ENCODE measurements at places on chromosomes 16 and 17.

- no peak for DNase-seq
Measured at GRCh38 chr16:17215306-17215705, 255.5 kb downstream of the XYLT1 start.

DNA sequence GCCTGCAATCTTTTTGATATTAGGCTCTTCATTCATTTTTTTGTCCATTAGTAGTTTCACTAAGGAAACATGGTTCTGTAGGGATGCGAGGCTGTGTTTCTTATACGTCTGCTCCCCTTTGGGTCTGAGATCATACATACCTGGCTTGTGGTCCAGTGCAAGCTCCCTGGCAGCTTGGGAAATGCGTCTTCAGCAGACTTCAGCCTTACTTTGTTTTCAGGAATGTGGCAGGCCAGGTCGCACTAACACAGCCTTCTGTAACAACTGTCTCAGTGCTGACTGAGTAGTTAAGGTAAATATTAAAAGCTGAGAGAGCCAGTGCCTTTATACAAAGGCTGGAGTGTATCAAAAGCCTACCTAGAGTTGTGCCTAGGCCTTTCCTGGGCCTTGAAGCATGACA is 970.5 kb upstream of the EEF2KMT start:
- no peak for DNase-seq

DNA sequence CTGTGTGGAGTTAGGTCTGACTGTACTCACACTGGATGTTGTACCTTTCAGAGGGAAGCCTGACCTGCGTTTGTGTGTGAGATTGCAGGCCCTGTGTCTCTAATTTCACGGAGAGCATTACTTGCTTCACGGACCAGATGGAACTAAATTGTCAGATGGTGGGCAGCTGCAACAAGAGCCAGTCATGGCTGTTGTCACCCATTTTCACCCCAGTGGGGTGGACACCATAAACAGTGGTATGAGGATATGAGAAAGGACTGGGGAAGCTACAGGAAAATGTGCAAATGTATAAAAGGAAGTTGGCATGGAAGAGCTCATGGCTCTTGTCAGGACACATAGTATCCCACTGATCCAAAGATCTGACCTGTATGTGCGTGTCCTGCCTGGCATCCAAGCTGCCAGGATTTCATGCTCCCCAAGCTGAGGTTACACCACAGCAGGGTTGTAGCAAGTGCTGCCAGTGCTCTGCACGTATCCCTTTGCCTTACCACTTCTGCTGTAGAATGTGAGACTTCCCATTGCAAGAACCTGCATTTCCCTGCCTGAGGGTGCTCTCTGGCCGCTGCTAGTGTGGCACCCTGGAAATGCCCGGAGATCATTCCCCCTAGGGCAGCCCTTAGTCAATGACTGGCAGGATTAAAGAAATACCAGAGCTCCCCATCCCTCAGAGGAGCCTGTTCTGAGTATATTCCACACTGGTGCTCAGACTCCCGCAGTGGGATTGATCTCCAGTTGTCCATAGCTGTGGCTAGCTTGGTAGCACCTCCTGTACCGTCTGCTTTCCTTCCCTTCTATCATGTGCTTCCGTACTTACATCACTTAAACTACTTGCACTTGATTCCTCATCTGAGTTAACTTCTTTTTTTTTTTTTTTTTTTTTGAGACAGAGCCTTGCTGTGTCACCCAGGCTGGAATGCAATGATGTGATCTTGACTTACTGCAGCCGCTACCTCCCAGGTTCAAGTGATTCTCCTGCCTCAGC is 70.4 kb upstream of the TANC2 start:
- no peak for DNase-seq

- no peak for DNase-seq
Measured at GRCh38 chr16:12917653-12918052, 16.3 kb downstream of the SHISA9 start.

GRCh38 chr16:79909571-79909970 is 309.0 kb upstream of the MAF start:
- DNase-seq: no peak

DNA sequence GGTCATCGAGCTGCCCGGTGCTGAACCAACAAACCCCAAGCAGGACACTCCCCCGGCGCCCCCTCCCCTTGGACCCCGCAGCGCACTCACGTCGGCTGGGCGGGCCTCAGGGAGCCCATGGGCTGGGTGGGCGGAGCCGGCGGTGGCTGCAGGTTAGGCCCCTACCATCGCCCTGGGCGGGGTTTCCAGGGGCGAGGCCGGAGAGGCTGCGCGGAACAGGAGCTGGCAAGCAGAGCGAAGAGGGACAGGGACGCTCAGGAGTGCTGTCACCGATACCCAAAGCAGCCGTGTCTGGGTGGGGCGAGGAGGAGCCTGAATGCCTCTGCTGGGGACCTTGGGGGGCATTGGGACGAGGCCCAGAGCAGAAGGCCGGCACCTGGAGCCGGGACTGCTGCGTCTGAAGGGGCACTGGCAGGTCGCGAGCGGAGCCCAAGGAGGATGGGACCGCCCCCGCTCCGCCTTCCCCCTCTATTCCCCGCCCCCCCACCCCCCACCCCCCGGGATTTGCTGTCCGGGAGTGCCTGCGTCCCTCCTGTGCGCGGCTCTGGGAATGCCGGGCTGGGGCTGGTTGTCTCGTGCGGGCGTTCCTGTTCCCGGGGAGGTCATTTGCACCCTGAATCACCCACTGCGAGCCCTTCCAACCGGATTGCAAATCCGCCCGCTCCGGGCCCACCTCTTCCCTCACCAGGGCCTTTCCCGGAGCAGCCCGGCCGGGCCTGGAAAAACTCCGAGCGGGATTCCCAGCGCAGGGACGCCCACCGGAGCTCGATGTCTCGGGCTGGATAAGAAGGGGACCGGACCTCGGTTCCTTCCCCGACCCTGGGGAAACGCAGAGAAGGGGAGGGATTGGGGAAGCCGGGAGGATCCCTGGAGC is 902 bp downstream of the ARHGAP27 start:
- DNase-seq: peak; percentile 57

All from CD4-positive, CD25-positive, alpha-beta regulatory T cell (primary cell).